ENCODE measurements at places on chromosomes 2 and 18.

- H3K4me1 ChIP-seq = no peaks in the 10 kb centered on the region
- no peaks in the 10 kb centered on the region for H3K36me3 ChIP-seq
Measured at GRCh38 chr2:118671701-118672454, 175.6 kb downstream of the EN1 start.

GRCh38 chr2:11131166-11131920 is 23.9 kb upstream of the SLC66A3 start:
- peaks cover 6% of the 10 kb centered on the region for H3K4me1 ChIP-seq
- no peaks in the 10 kb centered on the region for H3K27me3 ChIP-seq
- no peak overlapping the region for H3K4me3 ChIP-seq
- no peaks in the 10 kb centered on the region for H3K36me3 ChIP-seq
- H3K27ac ChIP-seq = no peak overlapping the region

DNA sequence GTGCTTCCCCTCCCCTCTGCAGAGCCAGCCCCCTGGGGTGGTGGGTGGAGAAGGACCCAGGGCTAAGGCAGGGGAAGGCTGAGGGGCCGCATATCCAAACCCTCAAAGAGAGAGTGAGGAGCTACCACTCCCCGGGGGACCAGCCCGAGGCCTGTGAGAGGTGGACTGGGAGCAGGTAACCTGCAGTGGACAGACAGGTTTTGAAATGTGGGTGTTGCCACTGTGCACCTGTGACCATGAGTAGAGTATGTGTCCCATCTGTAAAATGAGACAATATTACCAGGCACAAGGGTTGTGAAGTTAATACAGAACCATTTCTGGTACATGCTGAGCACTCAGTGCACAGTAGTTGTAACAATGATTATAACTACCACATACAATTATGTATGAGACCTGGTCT is 51.2 kb upstream of the POMC start:
- no peak overlapping the region for H3K4me3 ChIP-seq
- DNase-seq = no peak
- H3K36me3 ChIP-seq = no peaks in the 10 kb centered on the region
- H3K27me3 ChIP-seq = no peaks in the 10 kb centered on the region
- H3K4me1 ChIP-seq = peaks cover 8% of the 10 kb centered on the region

GRCh38 chr18:35122586-35123224 is 81.5 kb downstream of the MAPRE2 start:
- no peak overlapping the region for H3K27ac ChIP-seq
- H3K36me3 ChIP-seq = peaks cover 11% of the 10 kb centered on the region
- DNase-seq = no peak
- no peaks in the 10 kb centered on the region for H3K27me3 ChIP-seq

GRCh38 chr2:38394903-38395341 is 17.8 kb upstream of the ATL2 start:
- no peaks in the 10 kb centered on the region for H3K4me1 ChIP-seq
- no peak overlapping the region for H3K27ac ChIP-seq
- H3K27me3 ChIP-seq = no peaks in the 10 kb centered on the region
- DNase-seq = no peak

GRCh38 chr2:127049927-127050802 is 56.8 kb downstream of the BIN1 start:
- H3K4me3 ChIP-seq = no peak overlapping the region
- no peaks in the 10 kb centered on the region for H3K36me3 ChIP-seq
- H3K4me1 ChIP-seq = peaks cover 7% of the 10 kb centered on the region
- no peaks in the 10 kb centered on the region for H3K27me3 ChIP-seq

DNA sequence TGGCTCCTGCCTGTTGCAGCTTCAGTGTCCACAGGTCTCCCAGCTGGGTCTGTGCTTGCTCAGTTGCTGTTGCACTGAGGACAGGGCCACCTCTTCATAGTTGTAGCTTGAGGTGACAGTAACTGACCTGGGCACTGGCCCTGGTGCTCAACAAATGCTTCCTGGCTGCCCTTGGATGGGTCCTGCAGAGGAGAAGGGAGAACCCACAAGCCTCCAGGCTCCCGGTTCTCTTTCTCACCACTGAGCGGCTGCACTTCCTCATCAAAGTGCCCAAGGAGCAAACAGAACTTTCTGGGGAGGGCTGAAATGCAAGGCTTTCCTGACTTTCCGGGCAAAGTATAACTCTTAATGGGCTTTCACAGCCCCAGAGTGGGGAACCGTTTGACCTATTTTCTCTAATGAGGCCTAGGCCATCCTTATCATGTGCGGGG is 38.7 kb downstream of the LCT start:
- no peak overlapping the region for H3K27ac ChIP-seq
- DNase-seq = no peak
- no peaks in the 10 kb centered on the region for H3K27me3 ChIP-seq
- no peaks in the 10 kb centered on the region for H3K36me3 ChIP-seq
- no peaks in the 10 kb centered on the region for H3K4me1 ChIP-seq
- H3K4me3 ChIP-seq = no peak overlapping the region

- no peak for DNase-seq
- no peaks in the 10 kb centered on the region for H3K4me1 ChIP-seq
- H3K27ac ChIP-seq = no peak overlapping the region
- H3K27me3 ChIP-seq = no peaks in the 10 kb centered on the region
- no peak overlapping the region for H3K4me3 ChIP-seq
Measured at GRCh38 chr2:174450021-174450816, 36.6 kb downstream of the GPR155 start.

DNA sequence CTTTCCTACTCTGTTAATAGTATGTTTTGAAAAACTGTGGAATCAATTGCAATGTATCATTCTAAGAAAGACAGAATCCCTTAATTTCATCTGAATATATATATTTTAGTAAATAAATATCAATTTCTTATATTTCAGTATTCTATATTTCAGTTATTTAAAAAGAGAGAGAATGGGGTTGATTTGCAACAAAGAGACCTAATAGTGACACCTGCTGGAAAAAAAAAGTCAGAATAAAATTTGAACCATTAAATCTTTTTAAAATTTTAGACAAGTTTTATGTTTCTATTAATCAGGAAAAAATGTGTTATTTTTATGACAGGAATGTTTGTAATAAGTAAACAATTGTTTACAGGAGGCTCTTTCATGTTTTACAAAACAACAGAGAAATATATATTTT is 20.7 kb upstream of the CCNT2 start:
- H3K4me1 ChIP-seq = no peaks in the 10 kb centered on the region
- H3K27me3 ChIP-seq = no peaks in the 10 kb centered on the region
- H3K27ac ChIP-seq = no peak overlapping the region
- no peak for DNase-seq

DNA sequence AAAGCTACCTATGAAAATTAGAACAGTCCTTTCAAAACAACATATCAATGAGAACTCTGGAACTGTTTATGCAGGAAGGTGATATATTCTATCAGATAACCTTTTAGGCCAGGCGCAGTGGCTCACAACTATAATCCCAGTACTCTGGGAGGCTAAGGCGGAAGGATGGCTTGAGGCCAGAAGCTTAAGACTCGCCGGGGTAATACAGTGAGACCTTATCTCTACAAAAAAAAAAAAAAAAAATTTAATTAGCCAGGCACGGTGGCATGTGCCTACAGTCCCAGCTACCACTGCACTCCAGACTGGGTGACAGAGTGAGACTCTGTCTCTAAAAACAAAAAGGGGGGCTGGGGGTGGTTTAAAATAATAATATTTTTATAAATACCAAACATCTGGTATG is 77.9 kb downstream of the OSBPL1A start:
- H3K4me1 ChIP-seq = no peaks in the 10 kb centered on the region
- no peak for DNase-seq
- H3K36me3 ChIP-seq = no peaks in the 10 kb centered on the region

DNA sequence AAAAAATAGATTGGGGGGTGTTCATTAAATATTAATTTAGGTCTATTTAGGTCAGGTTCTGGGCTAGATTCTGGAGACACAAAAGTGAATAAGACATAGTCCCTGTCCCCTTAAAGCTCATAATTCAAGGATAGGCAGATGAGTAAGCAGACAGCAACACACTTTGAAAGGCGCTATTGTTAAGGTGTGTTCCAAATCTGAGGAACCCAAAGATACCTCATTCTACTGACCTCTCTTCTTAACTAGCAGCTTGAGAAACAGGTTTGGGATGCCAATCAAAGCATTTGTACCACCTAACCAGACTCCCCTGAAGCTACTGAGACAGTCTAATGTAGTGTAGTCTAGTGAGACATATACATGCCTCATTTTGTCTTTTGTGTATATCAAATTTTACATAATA is 34.8 kb downstream of the SEMA4F start:
- no peak overlapping the region for H3K4me3 ChIP-seq
- no peak for DNase-seq
- no peaks in the 10 kb centered on the region for H3K36me3 ChIP-seq
- H3K4me1 ChIP-seq = no peaks in the 10 kb centered on the region

GRCh38 chr2:108691447-108691846 is 27.8 kb upstream of the RANBP2 start:
- no peak for DNase-seq
- H3K27ac ChIP-seq = no peak overlapping the region
- H3K27me3 ChIP-seq = no peaks in the 10 kb centered on the region
- H3K4me3 ChIP-seq = no peak overlapping the region
- no peaks in the 10 kb centered on the region for H3K4me1 ChIP-seq
- H3K36me3 ChIP-seq = no peaks in the 10 kb centered on the region

- H3K36me3 ChIP-seq = no peaks in the 10 kb centered on the region
- no peak overlapping the region for H3K27ac ChIP-seq
- H3K27me3 ChIP-seq = no peaks in the 10 kb centered on the region
- no peak for DNase-seq
- no peaks in the 10 kb centered on the region for H3K4me1 ChIP-seq
- H3K4me3 ChIP-seq = no peak overlapping the region
Measured at GRCh38 chr18:2894131-2894840, 47.5 kb downstream of the EMILIN2 start.

DNA sequence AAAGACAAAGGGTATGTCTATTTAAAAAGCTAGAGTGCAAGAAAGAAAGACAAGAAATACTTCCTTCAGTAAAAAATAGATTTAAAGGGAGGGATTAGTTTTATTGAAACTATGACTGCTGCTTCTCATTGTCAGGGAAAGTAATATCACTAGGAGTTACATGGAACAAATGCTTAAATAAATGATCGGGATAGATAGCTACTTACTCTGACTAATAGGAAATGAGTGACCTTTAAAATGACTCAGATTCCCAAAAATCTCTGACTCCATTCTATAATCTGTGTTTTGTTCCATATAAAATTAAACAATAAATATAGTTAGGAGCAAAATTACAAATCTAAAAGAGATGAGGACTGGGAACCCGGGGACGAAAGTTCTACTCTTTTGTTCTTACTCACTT is 669.3 kb downstream of the NR4A2 start:
- no peaks in the 10 kb centered on the region for H3K27me3 ChIP-seq
- DNase-seq = no peak
- H3K36me3 ChIP-seq = no peaks in the 10 kb centered on the region

GRCh38 chr2:37324536-37324785 is 172 bp downstream of the PRKD3 start:
- peak overlapping the region; percentile 81 for H3K4me3 ChIP-seq
- peak; percentile 92 for DNase-seq
- H3K27ac ChIP-seq = peak overlapping the region; percentile 83

- H3K4me1 ChIP-seq = no peaks in the 10 kb centered on the region
- H3K27ac ChIP-seq = no peak overlapping the region
- no peak for DNase-seq
- H3K27me3 ChIP-seq = no peaks in the 10 kb centered on the region
- no peak overlapping the region for H3K4me3 ChIP-seq
- no peaks in the 10 kb centered on the region for H3K36me3 ChIP-seq
Measured at GRCh38 chr2:209788925-209789324, 17.3 kb downstream of the UNC80 start.

- H3K36me3 ChIP-seq = no peaks in the 10 kb centered on the region
- no peak overlapping the region for H3K4me3 ChIP-seq
- no peaks in the 10 kb centered on the region for H3K4me1 ChIP-seq
- no peaks in the 10 kb centered on the region for H3K27me3 ChIP-seq
- DNase-seq = no peak
- H3K27ac ChIP-seq = no peak overlapping the region
Measured at GRCh38 chr2:164000176-164000575, 264.4 kb upstream of the FIGN start.

DNA sequence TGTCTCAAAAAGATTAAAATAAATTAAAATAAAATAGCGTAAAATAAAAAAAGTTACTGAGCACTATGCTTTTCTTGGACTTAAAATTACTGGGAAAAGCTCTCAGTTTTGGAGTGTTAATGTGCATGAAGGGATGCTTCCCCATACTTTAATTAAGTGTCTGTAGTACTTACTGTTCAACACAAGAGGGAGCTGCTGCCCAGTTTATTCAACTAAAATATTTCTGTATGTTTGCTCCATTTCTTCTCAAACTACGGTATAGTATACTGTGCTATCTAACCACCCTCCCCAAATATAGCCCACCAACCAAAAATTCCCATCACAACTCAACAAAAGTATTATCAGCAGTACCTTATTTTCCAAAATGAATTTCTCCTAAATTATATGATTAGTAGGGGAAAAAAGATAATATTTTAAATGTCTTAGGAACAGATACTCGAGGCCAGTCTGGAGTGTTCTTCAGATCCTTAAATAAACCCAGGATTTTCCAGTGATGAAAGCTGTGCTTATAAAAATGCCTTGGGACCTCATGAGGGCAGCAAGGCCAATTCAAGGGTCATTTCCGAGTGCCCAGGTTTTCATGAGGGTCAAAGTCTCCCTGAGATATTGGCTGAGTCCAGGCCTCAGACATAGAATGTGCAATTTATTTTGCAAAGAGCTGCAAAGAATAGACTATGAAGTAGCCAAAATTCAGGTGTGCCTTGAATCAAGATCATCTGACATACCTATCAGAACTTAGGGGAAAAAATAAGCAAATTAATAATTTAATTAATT is 64.1 kb downstream of the CHRNA1 start:
- H3K36me3 ChIP-seq = no peaks in the 10 kb centered on the region
- H3K4me3 ChIP-seq = no peak overlapping the region
- DNase-seq = no peak
- no peak overlapping the region for H3K27ac ChIP-seq
- no peaks in the 10 kb centered on the region for H3K4me1 ChIP-seq

GRCh38 chr2:234682492-234683228 is 185.8 kb upstream of the ARL4C start:
- H3K4me3 ChIP-seq = no peak overlapping the region
- DNase-seq = no peak
- no peaks in the 10 kb centered on the region for H3K36me3 ChIP-seq
- no peaks in the 10 kb centered on the region for H3K27me3 ChIP-seq
- no peak overlapping the region for H3K27ac ChIP-seq
- H3K4me1 ChIP-seq = no peaks in the 10 kb centered on the region

- H3K27ac ChIP-seq = no peak overlapping the region
- no peaks in the 10 kb centered on the region for H3K36me3 ChIP-seq
- no peak overlapping the region for H3K4me3 ChIP-seq
Measured at GRCh38 chr18:5744659-5745058, 150.7 kb downstream of the TMEM200C start.

Measured in Peyer's patch (tissue), 4 donors.